Calu3 (cell line): ENCODE measurements at places on chromosomes 4 and X. TPM values are rescaled to one million over a fixed set of nuclear protein-coding genes. Genes with fewer than 3 reads are reported as not detected.

DNA sequence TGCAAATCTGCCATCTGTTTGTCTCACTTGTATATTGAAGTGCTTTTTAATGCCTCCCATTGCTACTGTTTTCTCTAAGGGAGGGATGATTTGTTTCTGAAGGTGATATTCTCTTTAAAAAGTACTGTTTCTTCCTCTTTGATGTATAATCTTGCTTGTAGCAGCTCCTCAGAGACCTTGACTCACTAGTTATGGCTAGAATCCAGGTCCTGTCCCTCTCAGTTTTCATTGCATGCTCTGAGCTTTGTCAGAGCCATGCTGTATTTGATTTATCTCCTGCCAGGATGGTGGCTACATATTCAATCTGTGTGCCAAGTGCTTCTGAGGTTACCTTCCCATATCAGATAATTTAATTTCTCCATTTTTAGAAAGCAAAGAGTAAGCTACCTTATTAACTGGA lies 56.0 kb downstream of the GLUD2 start:
- no peak overlapping the region for H3K4me3 ChIP-seq
- no peak overlapping the region for H3K27ac ChIP-seq
- H3K36me3 ChIP-seq, result no peaks in the 10 kb centered on the region
- no peaks in the 10 kb centered on the region for H3K4me1 ChIP-seq

DNA sequence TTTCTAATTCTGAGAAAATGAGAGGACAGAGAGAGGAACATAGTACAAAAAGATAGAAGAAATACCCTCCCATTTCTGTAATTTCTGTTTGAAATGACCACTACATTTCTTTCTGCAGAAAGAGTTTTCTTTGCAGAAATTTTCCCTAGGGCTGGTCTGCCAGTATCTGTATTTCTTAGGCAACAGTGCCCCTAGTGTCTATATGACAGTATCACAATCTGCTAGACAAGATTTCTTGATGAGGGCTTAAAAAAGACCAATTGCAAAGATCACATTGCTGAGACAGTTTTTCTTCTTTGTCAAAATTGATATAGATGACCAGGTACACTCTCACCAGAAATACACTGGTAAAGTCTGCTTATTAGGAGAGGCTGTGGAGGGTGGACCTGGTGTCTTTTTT lies 81.0 kb upstream of the ZDHHC15 start:
- H3K27ac ChIP-seq, result no peak overlapping the region
- H3K4me1 ChIP-seq, result no peaks in the 10 kb centered on the region
- H3K27me3 ChIP-seq, result no peaks in the 10 kb centered on the region
- no peaks in the 10 kb centered on the region for H3K36me3 ChIP-seq
- H3K4me3 ChIP-seq, result no peak overlapping the region

DNA sequence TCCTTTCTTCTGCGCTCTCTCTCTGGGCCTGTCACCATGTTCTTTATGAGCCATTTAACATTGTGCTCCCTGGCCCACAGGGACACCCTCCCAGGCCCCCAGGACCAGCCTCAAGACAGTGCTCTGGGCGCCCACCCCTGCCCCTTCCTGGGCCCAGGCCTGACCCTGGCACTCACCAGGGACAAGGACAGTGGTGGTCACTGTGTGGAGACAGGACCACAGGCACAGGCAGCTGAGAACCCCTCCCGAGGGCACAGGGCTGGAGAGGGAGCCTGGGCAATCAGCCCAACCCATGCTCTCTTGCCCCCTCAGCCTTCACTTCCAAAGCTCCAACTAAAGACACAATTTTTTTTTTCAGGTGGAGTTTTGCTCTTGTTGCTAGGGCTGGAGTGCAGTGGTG lies 218.2 kb upstream of the PSAPL1 start:
- peaks cover 18% of the 10 kb centered on the region for H3K27me3 ChIP-seq
- H3K4me3 ChIP-seq, result no peak overlapping the region
- peaks cover 9% of the 10 kb centered on the region for H3K4me1 ChIP-seq
- DNase-seq, result no peak

DNA sequence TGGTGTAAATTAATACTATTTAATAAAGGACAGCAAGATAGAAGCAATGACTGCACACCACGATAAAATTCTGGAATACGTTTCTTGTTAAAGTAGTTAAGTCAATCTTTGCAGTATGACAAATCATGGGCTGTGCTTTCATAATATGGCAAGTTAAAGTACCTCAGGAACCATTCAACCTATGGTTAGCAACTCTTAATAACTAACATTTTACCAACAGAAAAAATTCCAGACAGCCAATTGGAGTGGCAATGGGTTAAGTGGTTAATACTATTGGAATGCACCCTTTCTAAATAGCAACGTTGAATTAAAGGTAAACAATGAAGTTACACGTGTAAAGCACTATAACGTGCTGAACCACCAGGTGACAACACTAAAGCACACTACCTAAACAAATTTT lies 72.4 kb upstream of the ZCCHC13 start:
- no peak for DNase-seq
- H3K36me3 ChIP-seq, result peaks cover 4% of the 10 kb centered on the region
- H3K4me3 ChIP-seq, result no peak overlapping the region
- no peaks in the 10 kb centered on the region for H3K27me3 ChIP-seq

- H3K4me1 ChIP-seq, result peaks cover 48% of the 10 kb centered on the region
- H3K27me3 ChIP-seq, result no peaks in the 10 kb centered on the region
- H3K4me3 ChIP-seq, result peak overlapping the region; percentile 12
- peak overlapping the region; percentile 85 for H3K27ac ChIP-seq
- peaks cover under 1% of the 10 kb centered on the region for H3K36me3 ChIP-seq
These were observed 6.3 kb upstream of the ACE2 start for GRCh38 chrX:15607067-15607466.

- no peak for DNase-seq
- peaks cover 17% of the 10 kb centered on the region for H3K4me1 ChIP-seq
- no peaks in the 10 kb centered on the region for H3K27me3 ChIP-seq
These were observed 86.6 kb downstream of the HUWE1 start for GRCh38 chrX:53599781-53600396.

DNA sequence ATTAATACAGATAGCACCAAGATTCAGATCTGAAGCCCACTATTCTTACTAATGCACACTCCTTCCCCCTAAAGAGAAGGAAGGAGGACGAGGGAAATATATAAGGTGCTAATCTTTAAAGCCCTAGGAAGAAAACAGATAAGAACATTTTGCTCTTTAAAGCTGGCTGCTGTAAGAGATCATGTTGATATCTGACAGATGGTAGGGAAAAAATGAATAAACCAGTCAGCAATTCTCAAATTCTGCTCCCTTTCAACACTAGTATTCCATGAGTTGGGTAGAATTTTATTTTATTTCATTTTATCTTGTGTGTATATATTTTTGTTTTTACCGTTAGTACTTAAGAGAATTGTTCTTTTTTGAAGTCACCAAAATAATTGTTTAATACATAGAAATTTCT lies 19.2 kb downstream of the OTC start:
- no peaks in the 10 kb centered on the region for H3K4me1 ChIP-seq
- H3K36me3 ChIP-seq, result no peaks in the 10 kb centered on the region
- no peak overlapping the region for H3K4me3 ChIP-seq
- no peaks in the 10 kb centered on the region for H3K27me3 ChIP-seq
- H3K27ac ChIP-seq, result no peak overlapping the region
- no peak for DNase-seq

GRCh38 chr4:3765271-3766035 lies 732 bp upstream of the ADRA2C start:
- H3K4me1 ChIP-seq, result no peaks in the 10 kb centered on the region
- H3K4me3 ChIP-seq, result no peak overlapping the region
- no peak overlapping the region for H3K27ac ChIP-seq

DNA sequence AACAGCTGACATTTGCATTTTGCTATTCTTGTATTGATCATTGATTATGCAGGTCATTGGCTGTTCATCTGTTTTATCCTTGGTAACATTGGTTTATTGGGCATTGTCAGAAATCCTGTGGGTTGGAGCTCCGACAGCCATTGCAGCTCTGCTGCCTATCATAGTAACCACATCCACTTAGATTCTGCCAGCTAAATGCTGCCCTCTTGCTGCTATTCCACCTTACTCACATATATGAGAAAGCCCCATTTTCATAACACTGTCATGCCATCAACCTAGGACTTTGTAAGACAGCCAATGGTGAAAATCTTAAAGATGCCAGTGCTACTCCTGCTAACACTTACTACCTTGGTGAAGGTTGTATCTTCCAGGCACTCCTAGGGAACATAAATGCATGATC lies 187.3 kb upstream of the CXCL13 start:
- H3K4me3 ChIP-seq, result no peak overlapping the region
- no peak overlapping the region for H3K27ac ChIP-seq
- H3K4me1 ChIP-seq, result no peaks in the 10 kb centered on the region
- H3K36me3 ChIP-seq, result no peaks in the 10 kb centered on the region
- peak; percentile 8 for DNase-seq
- peaks cover 57% of the 10 kb centered on the region for H3K27me3 ChIP-seq

GRCh38 chrX:7941390-7942042 lies 14.3 kb upstream of the PNPLA4 start:
- no peaks in the 10 kb centered on the region for H3K36me3 ChIP-seq
- H3K4me3 ChIP-seq, result no peak overlapping the region

DNA sequence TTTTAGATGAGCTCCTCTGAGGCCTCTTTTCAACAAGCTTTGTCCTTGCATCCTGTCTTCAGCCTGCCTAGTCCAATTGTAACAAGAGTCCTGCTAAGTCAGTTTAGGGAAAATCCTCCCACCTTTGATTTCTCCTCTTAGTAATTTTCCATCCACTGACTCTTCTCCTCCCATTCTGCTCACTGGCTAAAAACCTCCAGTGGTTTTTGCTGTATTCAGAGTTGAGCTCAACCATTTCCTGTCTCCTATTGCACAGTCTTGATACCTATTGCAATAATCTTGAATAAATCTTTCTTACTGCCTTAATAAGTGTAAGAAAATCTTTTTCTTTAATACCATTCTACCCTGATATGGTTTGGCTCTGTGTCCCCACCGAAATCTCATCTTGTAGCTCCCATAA lies 117.8 kb upstream of the ENPP6 start:
- no peak overlapping the region for H3K4me3 ChIP-seq
- no peak for DNase-seq
- no peaks in the 10 kb centered on the region for H3K27me3 ChIP-seq
- H3K4me1 ChIP-seq, result peaks cover 17% of the 10 kb centered on the region

- DNase-seq, result peak; percentile 89
- H3K27me3 ChIP-seq, result no peaks in the 10 kb centered on the region
These were observed 5.0 kb downstream of the TACC3 start for GRCh38 chr4:1726146-1726934.

GRCh38 chr4:145287351-145287750 lies 107.0 kb upstream of the OTUD4 start:
- no peak for DNase-seq
- no peak overlapping the region for H3K27ac ChIP-seq
- H3K4me3 ChIP-seq, result no peak overlapping the region
- H3K4me1 ChIP-seq, result no peaks in the 10 kb centered on the region
- no peaks in the 10 kb centered on the region for H3K36me3 ChIP-seq

- H3K27ac ChIP-seq, result no peak overlapping the region
- no peaks in the 10 kb centered on the region for H3K27me3 ChIP-seq
- no peak for DNase-seq
- H3K4me1 ChIP-seq, result no peaks in the 10 kb centered on the region
- H3K36me3 ChIP-seq, result peaks cover 25% of the 10 kb centered on the region
These were observed 65.7 kb downstream of the IRF2 start for GRCh38 chr4:184408684-184409081.

GRCh38 chr4:79913581-79913980 lies 159.4 kb downstream of the ANTXR2 start:
- H3K36me3 ChIP-seq, result no peaks in the 10 kb centered on the region
- no peak for DNase-seq
- H3K27ac ChIP-seq, result no peak overlapping the region
- H3K4me1 ChIP-seq, result no peaks in the 10 kb centered on the region

DNA sequence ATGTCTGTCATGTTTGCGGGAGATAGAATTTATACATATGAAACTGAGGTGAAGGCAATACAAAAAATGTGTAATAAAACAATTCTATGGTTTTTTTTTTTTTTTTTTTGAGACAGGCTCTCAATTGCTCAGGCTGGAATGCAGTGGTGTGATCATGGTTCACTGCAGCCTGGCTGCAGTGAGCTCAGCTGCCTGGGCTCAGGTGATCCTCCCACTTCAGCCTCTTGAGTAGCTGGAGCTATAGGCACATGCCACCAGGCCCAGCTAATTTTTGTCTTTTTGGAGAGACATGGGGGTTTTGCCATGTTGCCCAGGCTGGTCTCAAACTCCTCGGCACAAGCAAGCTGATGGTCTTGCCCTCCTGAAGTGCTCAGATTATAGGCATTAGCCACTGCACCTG lies 10.1 kb downstream of the RADX start:
- H3K27me3 ChIP-seq, result no peaks in the 10 kb centered on the region
- no peaks in the 10 kb centered on the region for H3K36me3 ChIP-seq
- H3K4me1 ChIP-seq, result no peaks in the 10 kb centered on the region

DNA sequence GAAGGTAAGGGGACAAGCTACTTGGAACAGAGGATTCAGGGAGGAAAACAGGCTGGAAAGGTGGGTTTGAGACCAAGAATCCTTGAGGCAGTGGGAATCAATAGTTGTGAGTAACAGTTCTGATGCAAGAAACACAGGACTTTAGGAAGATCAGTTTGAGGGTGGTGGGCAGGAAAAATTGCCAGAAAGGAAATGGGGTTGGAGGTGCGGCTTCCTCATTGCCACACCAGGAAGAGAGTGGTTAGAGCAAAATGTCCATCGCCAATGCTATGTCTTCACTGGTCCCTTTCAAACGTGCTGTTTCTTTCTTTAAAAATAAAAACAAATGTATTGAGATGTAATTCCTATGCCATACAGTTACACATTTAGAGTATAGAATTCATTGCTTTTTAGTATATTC lies 57.1 kb upstream of the NOCT start:
- no peak overlapping the region for H3K27ac ChIP-seq
- DNase-seq, result no peak
- H3K4me1 ChIP-seq, result no peaks in the 10 kb centered on the region
- H3K36me3 ChIP-seq, result no peaks in the 10 kb centered on the region
- H3K27me3 ChIP-seq, result no peaks in the 10 kb centered on the region
- H3K4me3 ChIP-seq, result no peak overlapping the region

- H3K4me1 ChIP-seq, result peaks cover 5% of the 10 kb centered on the region
- H3K4me3 ChIP-seq, result no peak overlapping the region
- H3K27me3 ChIP-seq, result no peaks in the 10 kb centered on the region
- no peak for DNase-seq
- H3K36me3 ChIP-seq, result peaks cover 22% of the 10 kb centered on the region
These were observed 35.8 kb upstream of the TADA2B start for GRCh38 chr4:7007142-7007907.

The OPN1MW3 gene
- not detected in 2 replicates for total RNA-seq

The SPANXB1 gene
- total RNA-seq, result not detected in 2 replicates

The TMEM144 gene
- 6.0 and 11.8 TPM in 2 replicates for total RNA-seq

The ZNF732 gene
- total RNA-seq, result not detected in 2 replicates

The HSFX3 gene
- total RNA-seq, result not detected in 2 replicates

The USP26 gene
- total RNA-seq, result not detected in 2 replicates

The MXRA5 gene
- 1.9 and 2.6 TPM in 2 replicates for total RNA-seq

The TMEM185A gene
- 30.2 and 33.9 TPM in 2 replicates for total RNA-seq
